IPS DF 19.7 (cell line): ENCODE measurements at places on chromosomes 16 and 17.

DNA sequence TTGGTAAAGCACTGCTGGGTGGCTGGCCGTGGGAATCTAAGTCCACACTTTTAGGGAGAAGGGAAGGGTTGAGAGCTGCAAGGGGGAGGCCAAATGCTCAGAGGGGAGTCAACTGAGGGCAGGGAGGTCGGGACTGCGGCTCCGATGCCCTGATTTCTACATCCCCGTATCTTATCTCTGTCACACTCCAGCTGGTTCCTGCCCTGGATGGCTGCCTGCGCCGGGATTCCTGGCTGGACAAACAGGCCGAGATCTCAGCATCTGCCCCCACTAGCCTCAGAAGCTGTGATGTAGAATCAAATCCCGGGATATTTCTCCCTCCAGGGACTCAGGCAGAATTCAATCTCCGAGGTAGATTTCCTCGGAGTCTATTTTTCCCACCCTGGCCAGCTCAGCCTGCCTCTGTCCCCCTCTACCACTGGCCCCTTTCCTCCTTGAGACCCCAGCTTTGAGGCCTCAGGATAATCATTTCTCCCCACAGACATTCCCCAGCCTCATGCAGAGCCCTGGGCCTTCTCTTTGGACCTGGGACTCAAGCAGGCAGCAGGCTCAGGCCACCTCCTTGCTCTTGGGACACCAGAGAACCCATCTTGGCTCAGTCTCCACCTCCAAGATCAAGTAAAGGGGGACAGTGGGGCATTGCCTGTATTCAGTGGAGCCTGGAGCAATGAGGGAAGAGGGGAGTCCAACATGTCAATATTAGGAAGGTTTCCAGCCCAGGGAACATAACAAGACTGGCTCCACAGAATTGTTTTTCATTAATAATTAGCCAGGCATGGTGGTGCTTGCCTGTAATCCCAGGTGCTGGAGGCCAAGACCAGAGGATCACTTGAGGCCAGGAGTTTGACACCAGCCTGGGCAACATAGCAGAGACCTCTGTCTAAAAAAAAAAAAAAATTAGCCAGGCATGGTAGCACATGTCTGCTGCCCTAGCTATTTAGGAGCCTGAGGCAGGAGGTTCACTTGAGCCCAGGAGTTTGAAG lies 1.8 kb downstream of the SHBG start:
- no peak for DNase-seq

DNA sequence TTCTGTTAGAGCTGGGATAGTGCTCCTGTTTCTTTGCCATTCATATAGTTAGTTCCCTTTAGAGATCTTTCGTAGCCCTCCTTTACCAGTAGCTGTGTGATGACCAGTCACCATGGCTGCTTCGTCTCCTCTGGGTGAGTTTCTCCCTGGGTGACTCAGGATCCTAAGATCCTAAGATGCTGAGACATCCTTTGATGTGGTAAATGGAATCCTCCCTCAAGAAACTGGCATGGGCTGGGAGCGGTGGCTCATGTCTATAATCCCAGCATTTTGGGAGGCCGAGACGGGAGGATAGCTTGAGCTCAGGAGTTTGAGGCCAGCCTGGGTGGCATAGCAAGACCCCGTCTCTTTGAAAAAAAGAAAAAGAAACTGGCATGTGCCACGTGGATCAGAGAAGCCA lies 5.9 kb downstream of the PHAF1 start:
- no peak for DNase-seq

DNA sequence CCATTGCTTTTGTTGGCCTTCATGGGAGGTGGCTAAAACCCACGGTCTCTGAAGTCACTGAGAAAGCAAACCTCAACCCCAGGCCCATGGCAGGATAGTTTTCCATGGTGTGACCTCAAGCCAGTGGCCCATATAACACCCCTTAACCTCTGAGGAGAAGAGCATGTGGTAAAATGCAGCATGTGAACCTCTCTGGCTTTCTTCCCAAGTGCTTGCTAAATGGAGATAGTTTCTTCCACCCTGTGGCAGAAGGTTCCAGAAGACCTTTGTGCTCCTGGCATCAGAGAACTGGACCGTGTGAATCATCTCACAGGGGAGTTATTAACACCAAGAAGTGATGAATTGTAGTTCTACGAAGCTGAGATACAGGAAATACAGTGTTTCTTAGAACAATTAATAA lies 47.3 kb downstream of the MYOCD start:
- DNase-seq: no peak

- no peak for DNase-seq
Observed at GRCh38 chr16:88487920-88488851, 35.1 kb downstream of the ZFPM1 start.

DNA sequence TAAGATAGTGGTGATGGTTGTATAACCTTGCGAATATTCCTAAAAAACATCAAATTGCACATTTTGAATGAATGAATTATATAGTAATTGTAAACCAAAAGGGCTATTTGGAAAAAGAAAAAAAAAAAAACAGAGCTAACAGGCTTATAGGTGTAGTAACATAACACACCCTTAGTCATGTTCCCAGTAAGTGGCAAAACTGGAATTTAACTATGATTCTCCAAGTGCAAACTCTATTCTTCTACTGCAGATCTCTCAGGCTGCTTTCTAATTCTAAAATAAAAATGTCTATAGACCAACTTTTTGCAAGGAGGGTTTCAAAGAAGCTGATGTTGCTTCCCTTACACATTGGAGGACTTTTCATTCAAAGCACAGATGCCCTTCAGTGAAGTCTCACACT lies 293.2 kb upstream of the MON1B start:
- no peak for DNase-seq
